Hippocampal formation (tissue), 2 donors: ENCODE measurements at places on chromosomes 7 and 10.

GRCh38 chr10:11183015-11183414, 165.3 kb downstream of the CELF2 start:
- DNase-seq, result no peak

DNA sequence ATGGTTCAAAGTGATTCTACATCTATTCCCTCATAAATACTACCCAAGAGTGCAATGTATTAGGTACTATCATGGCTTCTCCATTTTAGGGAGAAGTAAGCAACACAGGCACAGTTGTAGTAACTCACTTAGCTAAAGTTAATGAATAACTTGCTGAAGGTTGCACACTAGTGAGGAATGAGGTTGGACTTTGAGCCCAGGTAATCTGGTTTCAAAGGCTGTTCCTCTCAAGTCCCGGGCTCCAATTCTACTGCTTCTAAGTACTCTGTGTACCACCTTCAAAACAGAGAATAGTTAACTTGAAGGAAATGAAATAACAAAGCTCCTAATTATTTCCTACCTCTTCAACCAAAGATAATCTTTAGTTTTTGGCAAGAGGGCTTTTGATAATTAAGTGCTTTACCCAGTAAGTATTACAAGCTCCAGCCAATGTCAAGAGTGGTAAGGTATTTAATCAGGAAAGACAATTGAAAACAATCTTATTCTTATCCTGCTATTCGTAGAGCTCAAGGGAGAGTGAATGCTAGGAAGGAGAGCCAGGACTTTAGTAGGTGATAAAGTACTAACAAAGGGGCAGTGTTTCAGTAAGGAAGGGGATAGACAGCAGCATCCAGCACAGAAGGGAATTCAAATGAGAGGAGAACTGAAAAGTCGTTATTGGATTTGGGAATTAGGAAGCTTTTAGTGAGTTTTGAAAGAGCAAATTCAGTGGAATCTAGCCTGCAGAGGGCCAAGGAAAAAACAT, 158.2 kb upstream of the PTPRZ1 start:
- no peak for DNase-seq

DNA sequence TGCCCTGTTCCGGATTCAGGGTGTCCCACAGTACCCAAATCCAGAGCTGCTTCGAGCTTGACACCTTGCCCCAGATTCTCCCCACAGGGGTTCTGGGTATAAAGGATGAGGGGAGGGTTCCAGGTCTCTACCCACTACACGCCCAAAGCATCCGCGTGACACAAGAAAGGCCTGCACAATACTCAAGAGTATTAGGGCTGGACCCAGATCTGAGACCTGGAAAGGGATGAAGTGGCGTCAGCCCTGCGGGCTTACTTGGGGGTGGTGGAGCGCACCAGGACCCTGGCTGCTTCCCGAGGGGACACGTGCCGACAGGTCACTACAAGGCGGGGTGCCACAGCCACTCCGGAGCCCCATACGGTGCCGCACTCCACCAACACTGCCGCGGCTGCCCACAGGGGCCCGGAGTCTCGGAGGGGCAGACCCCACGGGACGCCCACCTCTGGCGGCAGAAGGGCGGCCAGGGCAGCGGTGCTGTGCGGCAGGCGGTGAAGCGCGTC, 1.3 kb downstream of the TYSND1 start:
- no peak for DNase-seq

DNA sequence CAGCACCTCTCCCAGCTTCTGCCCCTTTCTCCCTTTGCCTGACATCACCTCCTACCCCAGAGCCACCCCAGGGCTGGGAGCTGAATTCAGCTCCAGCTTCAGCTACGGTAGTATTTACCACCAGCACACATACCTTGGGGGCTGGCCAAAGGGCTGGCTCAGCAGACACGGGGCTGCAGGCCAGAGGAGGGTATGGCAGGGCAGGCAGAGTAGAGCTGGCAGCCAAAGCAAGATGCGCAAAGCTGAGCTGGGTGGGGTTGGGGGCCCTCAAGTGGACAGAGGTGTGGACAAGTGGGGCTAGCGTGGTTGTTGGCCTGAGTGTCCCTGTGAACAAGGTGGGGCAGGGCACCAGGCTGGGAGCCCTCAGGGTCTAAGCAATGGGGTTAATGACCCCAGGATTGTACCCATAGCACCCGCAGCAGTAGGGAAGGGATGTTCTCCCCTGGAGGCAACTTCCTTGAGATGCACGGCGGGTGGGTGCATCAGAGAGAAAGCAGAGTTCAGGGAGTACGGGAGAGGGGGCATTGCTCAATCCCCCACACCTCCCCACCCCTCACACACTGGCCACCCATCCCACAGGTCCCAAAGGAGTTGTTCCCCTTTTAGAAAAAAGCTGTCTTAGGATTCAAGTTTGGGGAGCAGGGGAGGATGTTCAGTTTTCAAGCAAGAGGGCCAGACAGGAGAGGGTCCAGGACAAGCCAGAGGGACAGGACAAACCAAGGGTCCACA, 8.0 kb downstream of the VSIR start:
- no peak for DNase-seq

DNA sequence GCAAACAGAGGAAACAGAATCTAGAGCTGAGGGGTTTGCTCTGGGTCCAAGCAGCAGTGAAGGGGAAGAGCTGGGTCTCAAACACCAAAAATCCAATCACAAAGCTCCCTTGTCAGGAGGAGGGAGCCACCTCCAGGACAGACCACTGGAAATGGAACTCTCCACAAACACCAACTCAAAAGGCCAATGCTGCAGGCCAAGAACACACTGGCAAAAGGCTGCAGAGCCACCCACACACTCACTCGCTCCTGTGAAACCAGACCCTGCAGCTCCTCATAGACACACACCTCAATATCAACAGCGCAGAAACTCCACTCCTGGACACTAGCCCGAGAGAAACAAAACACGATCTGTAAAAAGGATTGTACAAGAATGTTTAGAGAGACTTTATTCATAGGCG, 213.5 kb downstream of the PTPRN2 start:
- DNase-seq, result no peak

DNA sequence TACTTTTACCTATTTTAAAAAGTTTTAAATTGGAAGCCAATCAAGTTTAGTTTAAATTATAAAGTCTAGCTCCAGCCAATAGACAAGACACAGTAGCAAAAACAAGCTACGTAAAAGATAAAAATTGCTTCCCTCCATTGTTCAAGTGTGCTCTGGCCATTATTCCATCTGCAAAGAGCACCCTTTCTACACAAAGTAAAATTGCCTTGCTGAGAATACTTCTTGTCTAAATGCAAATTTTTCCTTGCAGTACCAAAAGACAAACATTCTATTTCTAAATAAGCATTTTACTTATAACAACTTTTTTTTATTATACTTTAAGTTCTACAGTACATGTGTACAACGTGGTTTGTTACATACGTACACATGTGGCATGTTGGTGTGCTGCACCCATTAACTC, 75.9 kb upstream of the ZNF746 start:
- no peak for DNase-seq

DNA sequence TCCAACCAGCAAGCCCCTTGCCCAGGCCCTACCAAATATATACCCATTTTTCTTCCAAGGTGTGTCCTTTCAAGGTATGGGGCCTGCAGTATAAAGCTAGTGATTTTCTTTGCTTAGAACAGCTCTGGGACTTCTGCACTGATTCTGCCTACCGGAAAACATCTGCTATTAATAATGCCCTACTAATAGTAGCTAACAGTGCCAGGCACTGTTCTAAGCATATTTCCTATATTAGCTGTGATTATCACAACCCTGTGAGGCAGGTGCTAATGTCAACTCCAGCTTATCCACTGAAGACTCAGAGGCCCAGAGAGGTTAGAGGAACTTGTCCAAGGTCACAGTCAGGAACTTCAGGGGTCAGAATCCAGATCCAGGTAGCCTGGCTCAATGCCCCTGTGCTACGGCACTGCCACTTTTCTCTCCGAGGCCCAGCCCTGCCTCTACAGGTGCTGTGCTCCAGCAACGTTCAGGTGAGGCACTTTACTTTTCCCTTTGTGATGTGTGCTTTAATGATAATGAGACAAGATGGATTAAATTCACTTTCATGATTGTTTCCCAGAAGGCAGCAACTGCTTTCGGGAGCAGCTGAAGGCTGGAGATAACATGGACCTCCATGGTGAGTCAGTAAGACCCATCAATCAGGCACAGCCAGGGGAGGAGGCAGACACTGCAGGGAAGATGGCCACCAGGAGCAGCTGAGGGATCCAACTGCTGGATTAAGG, 26.7 kb downstream of the TAS2R41 start:
- DNase-seq, result no peak

GRCh38 chr10:112471878-112472487, 25.0 kb downstream of the VTI1A start:
- DNase-seq, result no peak

DNA sequence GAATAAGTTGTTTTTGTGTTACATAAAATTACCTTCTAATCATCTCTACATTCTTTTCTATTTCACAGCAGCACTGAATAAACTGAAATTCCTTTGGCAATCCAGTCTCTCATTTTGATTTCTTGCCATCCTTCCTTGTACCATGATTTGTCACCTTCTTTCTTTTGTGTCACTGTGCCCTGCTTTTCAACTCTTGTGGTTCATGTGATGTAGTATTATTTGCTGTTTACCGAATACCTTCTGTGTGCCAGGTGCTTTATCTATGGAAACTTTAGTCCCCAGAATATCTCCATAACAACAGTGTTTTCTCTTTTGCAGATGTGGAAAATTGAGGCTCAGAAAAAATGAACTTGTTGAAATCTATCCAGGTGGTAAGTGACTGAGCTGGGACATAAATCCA, 220.3 kb downstream of the STK31 start:
- DNase-seq, result no peak

GRCh38 chr10:120543291-120543690, 86.3 kb downstream of the PLPP4 start:
- DNase-seq, result no peak

DNA sequence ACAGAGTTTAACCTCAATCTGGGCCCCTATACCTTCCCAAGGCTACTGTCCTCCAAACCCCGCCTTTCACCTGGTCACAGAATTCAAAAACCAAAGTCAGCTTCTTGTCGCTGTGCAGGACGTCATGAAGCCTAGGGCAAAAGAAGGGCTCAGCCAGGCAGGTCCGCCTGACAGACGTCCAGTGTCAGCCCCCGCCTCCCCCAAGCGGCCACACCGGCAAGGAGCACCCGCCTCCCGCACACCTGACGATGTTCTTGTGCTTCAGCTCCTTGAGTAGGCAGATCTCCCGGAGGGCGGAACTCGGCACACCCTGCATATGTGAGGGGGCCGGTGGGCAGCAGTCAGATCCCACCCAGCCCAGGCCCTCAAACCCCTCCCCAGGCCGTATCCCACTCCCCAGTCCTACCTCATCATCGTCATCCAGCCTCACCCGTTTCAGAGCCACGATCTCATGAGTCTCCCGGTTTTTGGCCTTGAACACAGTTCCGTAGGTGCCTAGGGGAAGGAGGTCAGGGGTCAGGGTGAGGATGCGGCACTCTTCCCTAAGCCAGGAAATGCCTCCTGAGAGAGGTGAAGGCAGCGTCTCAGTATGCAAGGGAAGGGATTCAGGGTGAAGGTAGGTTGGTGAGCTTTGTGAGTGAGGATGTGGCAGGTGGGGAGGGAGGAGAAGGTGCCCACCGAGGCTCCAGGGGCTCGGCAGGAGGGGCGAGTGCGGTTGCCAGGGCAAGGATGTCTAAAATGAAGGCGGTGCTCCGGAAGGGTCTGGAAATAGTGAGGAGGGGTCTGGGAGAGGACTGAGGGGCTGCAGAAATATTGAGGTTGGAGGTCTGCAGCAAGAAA, 811 bp downstream of the CDK5 start:
- no peak for DNase-seq

- DNase-seq, result peak; percentile 68
These were observed at the start of gene CASD1 for GRCh38 chr7:94509264-94509886. Gene CASD1, plus strand, starts transcription at chr7:94509809. Its CDS starts 276 bp downstream, at chr7:94510085.

- no peak for DNase-seq
These were observed 198.0 kb upstream of the MKI67 start for GRCh38 chr10:128324058-128324827.

DNA sequence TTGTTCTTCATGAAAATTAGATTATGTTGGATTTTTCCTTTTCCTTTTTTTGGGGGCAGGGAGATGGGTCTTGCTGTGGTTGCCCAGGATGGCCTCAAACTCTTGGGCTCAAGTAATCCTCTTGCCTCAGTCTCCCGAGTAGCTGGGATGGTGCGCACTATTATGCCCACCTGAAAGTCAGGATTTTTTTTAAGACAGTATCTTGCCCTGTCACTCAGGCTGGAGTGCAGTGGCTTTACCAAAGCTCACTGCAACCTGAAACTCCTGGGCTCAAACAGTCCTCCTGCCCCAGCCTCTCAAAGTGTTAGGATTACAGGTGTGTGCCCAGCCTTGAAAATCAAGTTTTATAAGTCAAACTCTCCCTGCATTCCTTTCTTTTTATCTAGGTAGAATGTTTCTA, 1.7 kb upstream of the TET1 start:
- DNase-seq, result no peak

DNA sequence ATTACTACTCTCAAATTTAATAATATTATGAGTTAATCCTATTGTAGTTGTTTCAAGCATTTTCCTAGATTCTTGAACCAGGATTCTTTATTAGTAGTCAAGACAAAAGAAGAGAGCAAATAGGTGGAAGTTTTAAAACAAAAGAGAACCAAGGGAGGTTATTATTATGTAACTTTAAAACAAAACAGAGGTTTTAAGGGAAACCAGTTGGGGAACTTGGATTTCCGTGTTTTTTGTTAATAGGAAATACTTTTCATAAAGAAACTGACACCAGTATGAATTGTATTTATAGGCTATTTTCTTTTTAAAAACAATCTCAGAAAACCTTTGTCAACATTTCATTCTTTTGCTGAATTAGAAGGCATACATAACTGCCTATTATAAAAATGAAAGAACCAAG, 183.9 kb downstream of the WNT2 start:
- no peak for DNase-seq

- no peak for DNase-seq
These were observed 718 bp downstream of the DYNC2I1 start for GRCh38 chr7:158856883-158857668.
